ENCODE measurements at places on chromosomes 2 and 18.

DNA sequence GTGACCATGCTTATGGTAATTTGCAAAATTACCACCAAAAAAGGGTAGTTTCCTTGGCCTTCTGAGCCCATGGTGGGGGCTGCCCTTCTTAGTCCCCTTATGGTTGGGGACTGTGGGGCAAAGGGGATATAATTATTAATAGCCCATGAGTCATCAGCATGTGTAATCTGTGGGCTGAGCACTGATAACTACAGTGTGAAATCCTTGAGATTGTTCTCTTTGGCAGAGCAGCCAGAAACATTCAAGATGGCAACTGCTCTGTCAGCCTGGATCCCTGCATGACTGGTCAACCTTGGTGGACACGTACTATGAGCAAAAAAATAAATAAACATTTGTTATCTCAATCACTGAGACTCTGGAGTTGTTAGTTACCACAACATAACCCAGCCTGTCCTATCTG is 61.3 kb downstream of the MGAT4A start:
- H3K36me3 ChIP-seq: peaks cover 87% of the 10 kb centered on the region
- DNase-seq: no peak
- peak overlapping the region; percentile 3 for H3K27ac ChIP-seq

DNA sequence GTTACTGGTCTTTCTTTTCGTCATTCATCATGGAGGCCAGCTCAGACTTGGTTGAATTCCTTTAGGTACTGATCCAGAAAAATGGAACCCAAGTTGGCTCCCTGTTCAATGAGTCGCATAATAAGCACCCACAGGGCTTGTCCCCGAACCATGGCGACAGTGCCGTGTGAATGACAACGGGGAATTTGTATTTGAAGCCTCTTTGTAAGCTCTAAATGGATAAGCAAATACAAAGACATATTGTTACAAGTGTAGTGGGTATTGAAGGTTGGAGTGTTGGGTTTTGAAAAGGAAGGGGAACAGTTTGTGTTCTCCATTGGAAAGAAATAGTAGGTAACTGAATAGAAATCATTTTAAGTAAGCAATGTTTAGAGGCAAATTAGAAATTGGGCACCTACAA is 288.9 kb downstream of the SLC4A3 start:
- no peak overlapping the region for H3K4me3 ChIP-seq
- H3K27ac ChIP-seq: no peak overlapping the region
- H3K27me3 ChIP-seq: peaks cover 9% of the 10 kb centered on the region
- H3K36me3 ChIP-seq: no peaks in the 10 kb centered on the region

GRCh38 chr18:66438711-66439536 is 165.0 kb downstream of the CDH19 start:
- no peaks in the 10 kb centered on the region for H3K4me1 ChIP-seq
- no peak overlapping the region for H3K27ac ChIP-seq
- no peaks in the 10 kb centered on the region for H3K27me3 ChIP-seq

DNA sequence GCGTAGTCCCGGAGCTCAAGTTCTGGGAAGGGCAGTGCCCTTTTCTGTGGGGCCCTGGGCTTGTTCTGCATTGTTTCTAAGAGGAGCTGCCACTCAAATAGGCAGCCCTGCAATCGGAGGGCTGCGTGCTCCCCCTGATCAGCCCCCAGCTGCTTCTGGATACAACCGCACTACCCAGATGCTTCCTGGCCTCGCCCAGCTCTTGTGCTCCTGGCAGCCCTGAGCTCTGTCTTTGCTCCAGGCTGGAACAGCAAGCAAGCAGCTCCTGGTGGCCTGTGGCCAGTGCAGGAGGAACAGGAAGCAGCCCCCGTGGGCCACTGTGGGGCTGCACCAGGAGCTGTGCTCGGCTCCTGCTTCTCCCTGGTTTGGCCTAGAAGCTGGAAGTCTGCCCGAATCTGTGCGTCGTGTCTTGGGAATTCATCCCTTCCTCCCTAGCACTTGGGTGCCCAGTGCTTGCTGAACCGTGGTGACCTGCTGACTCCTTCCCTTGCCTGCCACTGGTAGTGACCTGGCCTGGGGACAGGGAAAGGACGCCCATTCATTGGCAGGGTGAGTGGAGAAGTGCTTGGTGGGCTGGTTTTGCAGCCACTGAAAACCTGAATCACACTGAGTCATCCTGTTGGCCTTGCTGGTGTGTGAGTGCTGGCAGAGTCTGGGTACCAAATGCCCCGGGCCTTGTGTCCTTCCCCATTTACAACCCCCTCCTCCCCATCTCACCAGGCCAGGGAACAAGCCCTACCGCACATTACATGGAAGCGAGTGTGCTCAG is 27.3 kb upstream of the NTSR2 start:
- H3K27me3 ChIP-seq: no peaks in the 10 kb centered on the region
- H3K4me1 ChIP-seq: no peaks in the 10 kb centered on the region
- no peak for DNase-seq
- H3K4me3 ChIP-seq: no peak overlapping the region
- H3K27ac ChIP-seq: no peak overlapping the region

DNA sequence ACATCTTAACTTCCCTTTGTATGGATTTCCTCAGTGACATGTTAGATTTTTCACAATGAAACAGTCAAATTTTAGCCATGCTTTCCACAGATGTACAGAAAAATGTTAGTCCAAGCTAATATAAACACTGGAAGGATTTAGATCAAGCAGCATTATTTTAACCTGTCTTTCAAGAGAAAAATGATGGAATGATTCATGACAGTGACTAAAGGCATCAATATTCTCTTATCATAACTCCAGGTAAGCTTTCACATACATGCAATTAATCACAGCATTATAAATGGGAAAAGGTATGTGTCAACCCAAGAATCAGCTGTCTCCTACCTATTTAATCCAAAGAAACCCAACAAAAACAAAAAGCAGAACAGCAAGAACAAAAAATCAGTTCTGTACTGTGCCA is 92.7 kb downstream of the NCKAP5 start:
- no peaks in the 10 kb centered on the region for H3K27me3 ChIP-seq
- no peaks in the 10 kb centered on the region for H3K36me3 ChIP-seq
- DNase-seq: no peak
- no peak overlapping the region for H3K27ac ChIP-seq
- H3K4me1 ChIP-seq: no peaks in the 10 kb centered on the region
- no peak overlapping the region for H3K4me3 ChIP-seq

GRCh38 chr2:27121906-27122305 is 1.7 kb upstream of the ABHD1 start:
- H3K4me3 ChIP-seq: no peak overlapping the region
- no peak overlapping the region for H3K27ac ChIP-seq
- DNase-seq: no peak
- peaks cover 19% of the 10 kb centered on the region for H3K4me1 ChIP-seq

GRCh38 chr2:109143214-109144187 is 14.5 kb downstream of the SH3RF3 start:
- peak overlapping the region; percentile 18 for H3K4me3 ChIP-seq
- peak; percentile 87 for DNase-seq
- peaks cover 49% of the 10 kb centered on the region for H3K4me1 ChIP-seq
- no peaks in the 10 kb centered on the region for H3K36me3 ChIP-seq
- H3K27me3 ChIP-seq: peaks cover 22% of the 10 kb centered on the region

DNA sequence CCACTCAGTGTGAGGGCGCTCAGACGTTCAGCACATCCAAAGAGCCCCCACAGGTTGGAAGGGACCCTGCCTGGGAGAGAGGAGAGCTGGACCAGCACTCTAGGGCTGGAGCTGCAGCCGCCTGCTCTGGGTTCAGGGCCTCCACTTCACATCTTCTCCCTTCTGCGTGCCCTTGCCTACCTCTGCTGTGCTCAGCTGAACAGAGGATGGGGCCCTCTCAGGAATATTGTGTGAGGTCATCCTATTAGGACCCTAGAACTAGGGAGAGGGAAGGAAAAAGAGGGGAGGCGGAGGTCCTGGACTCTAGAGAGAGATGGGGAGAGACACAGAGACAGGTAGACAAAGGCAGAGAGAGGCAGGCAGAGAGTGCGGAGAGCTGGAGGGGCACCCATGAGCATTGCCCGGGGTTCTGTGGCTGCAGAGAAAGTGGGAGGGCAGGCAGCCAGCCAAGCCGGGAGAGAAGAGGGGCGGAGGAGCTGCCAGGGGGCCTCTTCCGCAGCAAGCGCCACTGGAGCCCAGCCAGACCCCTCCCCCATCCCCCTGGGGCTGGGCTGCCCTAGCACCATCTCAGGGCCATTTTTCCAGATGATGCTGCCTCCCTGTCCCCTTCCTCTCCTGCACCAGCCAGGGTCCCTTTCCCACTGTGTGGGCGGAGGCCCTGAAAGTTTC is 8.3 kb upstream of the TNS1 start:
- H3K27ac ChIP-seq: no peak overlapping the region
- no peaks in the 10 kb centered on the region for H3K36me3 ChIP-seq
- peaks cover 9% of the 10 kb centered on the region for H3K4me1 ChIP-seq
- H3K4me3 ChIP-seq: peak overlapping the region; percentile 21

GRCh38 chr2:121182520-121182919 is 102.5 kb downstream of the TFCP2L1 start:
- H3K4me1 ChIP-seq: no peaks in the 10 kb centered on the region
- H3K27me3 ChIP-seq: peaks cover 6% of the 10 kb centered on the region
- H3K4me3 ChIP-seq: no peak overlapping the region
- no peak overlapping the region for H3K27ac ChIP-seq

DNA sequence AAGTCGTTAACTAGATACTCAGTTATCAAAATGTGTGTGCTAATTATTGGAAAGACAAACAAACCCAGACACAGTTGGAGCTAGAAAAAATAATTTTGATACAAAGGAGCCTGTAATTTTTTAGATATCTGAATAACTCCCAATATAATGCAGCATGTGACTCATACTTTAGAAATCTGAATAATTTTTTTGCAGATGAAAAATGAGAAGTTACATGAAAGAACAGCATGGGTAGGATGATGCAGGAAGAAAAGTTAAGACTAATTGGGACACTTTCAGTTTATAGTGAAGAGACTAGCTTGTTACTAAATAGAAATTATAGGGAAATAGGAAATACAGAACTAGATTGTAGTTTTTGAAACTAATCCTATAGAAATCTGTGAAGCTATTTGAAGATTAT is 945.8 kb downstream of the CBLN2 start:
- DNase-seq: no peak
- H3K27me3 ChIP-seq: no peaks in the 10 kb centered on the region
- H3K36me3 ChIP-seq: no peaks in the 10 kb centered on the region
- no peak overlapping the region for H3K4me3 ChIP-seq
- no peak overlapping the region for H3K27ac ChIP-seq

- H3K27ac ChIP-seq: no peak overlapping the region
- no peak for DNase-seq
- H3K4me1 ChIP-seq: no peaks in the 10 kb centered on the region
- peaks cover 3% of the 10 kb centered on the region for H3K36me3 ChIP-seq
- no peak overlapping the region for H3K4me3 ChIP-seq
- no peaks in the 10 kb centered on the region for H3K27me3 ChIP-seq
Measured at GRCh38 chr2:149562324-149562723, 25.3 kb downstream of the MMADHC start.

GRCh38 chr18:59232309-59233016 is 12.5 kb downstream of the GRP start:
- H3K36me3 ChIP-seq: no peaks in the 10 kb centered on the region
- H3K27ac ChIP-seq: no peak overlapping the region
- H3K4me1 ChIP-seq: no peaks in the 10 kb centered on the region
- peaks cover 30% of the 10 kb centered on the region for H3K27me3 ChIP-seq
- H3K4me3 ChIP-seq: no peak overlapping the region
- DNase-seq: no peak

DNA sequence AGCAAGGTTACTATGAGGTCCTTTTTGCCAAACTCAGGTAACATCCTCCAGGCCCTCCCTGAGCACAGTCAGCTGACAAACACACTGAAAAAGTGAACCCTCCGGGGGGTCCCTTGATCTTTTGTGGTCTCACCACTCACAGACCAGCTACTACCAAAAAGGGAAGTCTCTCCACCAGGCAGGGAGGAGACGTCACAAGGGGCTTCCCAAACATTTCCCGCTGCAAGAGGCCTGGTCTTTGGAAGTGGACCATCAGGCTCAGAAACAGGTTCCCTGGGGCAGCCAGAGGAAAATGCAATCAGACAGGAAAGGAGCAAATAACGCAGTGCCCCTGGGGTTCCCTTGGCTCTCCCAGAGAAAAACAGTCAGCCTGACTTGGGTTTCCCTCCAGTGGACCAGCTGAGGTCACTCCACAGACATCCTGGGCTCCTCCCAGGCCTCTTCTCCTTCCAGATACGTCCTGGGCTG is 38.7 kb upstream of the POMC start:
- no peaks in the 10 kb centered on the region for H3K27me3 ChIP-seq
- peaks cover 26% of the 10 kb centered on the region for H3K4me1 ChIP-seq
- DNase-seq: no peak
- no peak overlapping the region for H3K4me3 ChIP-seq

GRCh38 chr2:214533541-214533940 is 122.7 kb downstream of the VWC2L start:
- H3K4me3 ChIP-seq: no peak overlapping the region
- no peaks in the 10 kb centered on the region for H3K4me1 ChIP-seq
- H3K27me3 ChIP-seq: peaks cover 2% of the 10 kb centered on the region
- DNase-seq: no peak
- H3K27ac ChIP-seq: no peak overlapping the region

DNA sequence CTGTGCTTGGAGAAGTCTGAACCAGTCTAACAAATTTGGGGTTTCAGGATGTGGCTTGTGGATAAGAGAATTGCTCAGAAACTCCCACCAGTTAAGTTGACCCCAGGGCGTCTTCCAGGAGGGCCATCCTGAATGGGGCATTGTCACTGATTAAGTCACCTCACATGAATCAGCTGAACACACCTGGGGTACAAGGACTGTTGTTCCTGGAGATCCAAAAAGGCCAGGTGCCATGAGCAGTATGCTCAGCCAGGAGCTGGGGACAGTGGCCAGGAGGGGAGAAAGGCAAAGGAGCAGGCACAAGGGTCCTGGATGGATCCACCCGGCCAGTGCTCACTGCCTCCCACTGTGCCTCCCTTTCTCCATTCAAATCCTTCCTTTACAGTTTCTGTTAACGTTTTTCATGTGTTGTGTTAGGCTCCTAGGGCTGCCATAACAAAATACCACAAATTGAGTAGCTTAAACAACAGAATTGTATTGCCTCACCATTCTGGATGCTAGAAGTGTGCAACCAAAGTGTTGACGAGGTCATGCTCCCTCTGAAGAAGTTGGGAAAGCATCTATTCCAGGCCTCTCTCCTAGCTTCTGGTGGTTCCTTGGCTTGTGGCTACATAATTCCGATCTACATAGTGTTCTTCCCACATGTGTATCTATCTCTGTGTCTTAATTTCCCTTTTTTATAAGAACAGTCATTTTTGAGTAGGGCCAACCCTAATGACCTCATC is 33.4 kb downstream of the TRABD2A start:
- H3K4me1 ChIP-seq: peaks cover 93% of the 10 kb centered on the region
- H3K36me3 ChIP-seq: peaks cover 34% of the 10 kb centered on the region
- no peak for DNase-seq
- no peaks in the 10 kb centered on the region for H3K27me3 ChIP-seq
- H3K4me3 ChIP-seq: no peak overlapping the region
- H3K27ac ChIP-seq: peak overlapping the region; percentile 94

GRCh38 chr2:150742094-150742493 is 254.6 kb upstream of the RND3 start:
- no peak overlapping the region for H3K4me3 ChIP-seq
- DNase-seq: no peak
- no peaks in the 10 kb centered on the region for H3K4me1 ChIP-seq
- no peaks in the 10 kb centered on the region for H3K27me3 ChIP-seq

DNA sequence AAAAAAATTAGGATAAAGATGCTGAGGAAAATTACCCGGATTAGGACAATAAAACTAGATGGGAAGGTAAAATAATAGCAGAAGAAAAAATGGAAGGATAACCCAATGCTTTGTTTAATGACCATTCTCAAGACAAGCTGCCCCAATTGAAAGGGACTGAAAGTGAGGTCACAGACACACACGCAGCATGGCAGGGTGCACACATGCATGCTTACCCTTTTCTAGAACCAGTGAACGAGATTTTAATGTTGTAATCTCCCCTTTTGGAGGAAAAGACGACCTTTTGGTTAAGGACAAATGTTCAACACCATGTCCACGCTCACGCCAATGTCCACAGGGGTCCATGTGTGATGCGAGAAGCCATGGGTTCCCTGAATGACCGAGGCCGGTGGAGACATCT is 70.9 kb downstream of the DDX1 start:
- no peak for DNase-seq
- H3K4me1 ChIP-seq: no peaks in the 10 kb centered on the region
- H3K36me3 ChIP-seq: no peaks in the 10 kb centered on the region
- no peak overlapping the region for H3K4me3 ChIP-seq
- H3K27ac ChIP-seq: no peak overlapping the region
